HFF-Myc (cell line): ENCODE measurements at places on chromosomes 12 and 14.

GRCh38 chr14:89688507-89689211, 265.9 kb downstream of the EFCAB11 start:
- no peak for DNase-seq

GRCh38 chr12:47082796-47083621, 3.2 kb upstream of the AMIGO2 start:
- DNase-seq = peak; percentile 69

- DNase-seq = no peak
These were observed 36.4 kb downstream of the SPRING1 start for GRCh38 chr12:116701432-116701831.

DNA sequence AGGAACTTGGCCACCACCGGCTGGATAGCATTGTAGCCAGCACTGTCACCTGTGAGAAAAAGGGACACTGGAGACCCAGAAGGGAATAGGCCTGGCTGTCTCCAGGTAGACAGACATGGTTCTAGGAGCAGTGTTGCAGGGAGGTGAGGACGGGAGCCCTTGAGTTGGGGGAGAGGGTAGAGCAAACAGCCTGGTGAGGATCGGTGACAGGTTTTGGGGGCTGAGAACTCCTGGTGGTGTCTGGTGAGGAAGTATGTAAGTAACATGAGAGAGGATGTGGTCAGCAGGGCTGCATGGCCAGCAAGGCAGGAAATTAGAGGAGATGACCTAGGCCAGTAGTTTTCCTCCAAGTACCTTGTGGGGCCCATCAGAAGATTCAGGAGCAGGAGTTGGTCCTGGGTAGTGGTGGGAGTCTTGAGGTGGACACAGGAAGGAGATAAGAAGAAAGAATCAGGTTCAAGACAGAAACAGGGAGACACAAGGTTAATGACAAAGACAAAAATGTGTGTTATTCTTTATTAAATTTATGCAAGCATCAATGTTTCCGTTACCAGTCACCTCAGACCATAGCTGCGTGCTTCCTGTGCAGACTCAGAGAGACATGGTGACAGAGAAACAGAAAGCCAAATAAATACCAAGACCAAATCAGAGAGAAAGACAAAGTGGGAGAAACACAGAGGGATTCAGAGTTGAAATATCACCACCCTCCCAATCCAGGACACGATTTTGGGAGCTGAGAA, at the start of gene ARHGAP9:
ARHGAP9 (minus strand) TSS at position 491 of the 740 bp plus-strand sequence; CDS start at position 31, 460 bp downstream.
- DNase-seq = no peak

GRCh38 chr14:24262821-24263733, at the start of gene TGM1:
TSS of gene TGM1 (minus strand) at chr14:24263177. CDS start at chr14:24262352, 825 bp downstream.
- DNase-seq = no peak

DNA sequence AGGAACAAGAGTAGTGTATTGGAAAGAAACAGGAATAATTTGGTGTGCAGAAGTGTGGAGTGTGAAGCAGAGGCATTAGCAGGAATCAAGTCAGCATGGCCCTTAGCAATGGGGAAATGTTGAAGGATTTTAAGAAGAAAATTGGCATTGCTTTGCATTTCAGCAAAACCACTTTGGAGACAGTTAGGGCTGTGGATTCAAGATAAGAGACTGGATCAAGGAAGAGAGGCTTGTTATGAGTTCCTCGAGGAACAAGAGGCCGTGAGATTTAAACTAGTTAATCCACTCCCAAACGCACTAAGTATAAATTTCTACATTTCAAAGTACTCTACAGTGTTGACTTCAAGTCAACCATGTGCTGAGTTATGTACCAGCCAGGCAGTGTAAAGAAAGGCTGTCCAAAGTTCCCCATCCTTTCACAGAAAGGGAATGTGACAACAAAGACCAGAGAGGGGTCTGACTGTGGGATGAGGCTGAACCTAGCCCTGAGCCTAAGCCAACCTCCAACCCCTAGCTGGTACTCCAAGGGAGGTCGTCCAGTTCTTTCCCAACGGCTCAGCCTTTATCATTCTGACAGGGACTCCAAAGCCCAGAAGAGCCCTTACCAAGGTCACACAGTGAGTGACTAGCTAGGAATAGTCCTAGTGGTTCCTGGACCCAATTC, 91.2 kb upstream of the BMP4 start:
- DNase-seq = no peak

DNA sequence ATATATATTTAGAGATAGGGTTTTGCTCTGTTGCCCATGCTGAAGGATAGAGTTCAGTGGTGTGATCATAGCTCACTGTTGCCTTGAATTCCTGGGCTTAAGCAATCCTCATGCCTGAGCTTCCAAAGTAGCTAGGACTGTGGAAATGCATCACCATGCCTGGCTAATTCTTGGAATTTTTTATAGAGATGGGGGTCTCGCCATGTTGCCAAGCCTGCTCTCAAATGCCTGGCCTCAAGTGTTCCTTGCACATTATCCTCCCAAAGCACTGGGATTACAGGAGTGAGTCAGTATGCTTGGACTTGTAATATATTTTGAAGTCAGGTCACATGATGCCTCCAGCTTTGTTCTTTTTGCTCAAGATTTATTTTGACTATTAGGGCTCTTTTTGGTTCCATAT, 178.0 kb downstream of the RPAP3 start:
- no peak for DNase-seq

DNA sequence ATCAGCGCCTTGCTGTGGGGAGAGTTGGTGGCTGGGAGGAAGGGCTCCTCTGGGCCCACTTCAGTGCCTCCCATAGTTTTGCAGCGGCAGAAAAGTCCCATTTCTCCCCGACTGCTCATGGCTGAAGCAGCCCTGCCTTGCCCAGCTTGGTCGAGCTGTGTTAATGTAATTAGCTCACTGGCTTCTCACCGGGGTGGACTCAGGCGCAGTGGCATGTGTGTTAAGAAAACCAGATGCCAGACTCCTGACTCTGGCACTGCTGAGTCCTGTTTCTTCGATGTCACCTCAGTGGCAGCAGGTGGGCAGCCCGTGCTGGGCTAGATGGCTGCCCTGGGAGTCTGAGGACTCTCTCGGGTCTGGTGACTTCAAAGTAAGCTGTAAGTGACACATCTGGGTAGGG, 47.4 kb downstream of the CHST11 start:
- no peak for DNase-seq

DNA sequence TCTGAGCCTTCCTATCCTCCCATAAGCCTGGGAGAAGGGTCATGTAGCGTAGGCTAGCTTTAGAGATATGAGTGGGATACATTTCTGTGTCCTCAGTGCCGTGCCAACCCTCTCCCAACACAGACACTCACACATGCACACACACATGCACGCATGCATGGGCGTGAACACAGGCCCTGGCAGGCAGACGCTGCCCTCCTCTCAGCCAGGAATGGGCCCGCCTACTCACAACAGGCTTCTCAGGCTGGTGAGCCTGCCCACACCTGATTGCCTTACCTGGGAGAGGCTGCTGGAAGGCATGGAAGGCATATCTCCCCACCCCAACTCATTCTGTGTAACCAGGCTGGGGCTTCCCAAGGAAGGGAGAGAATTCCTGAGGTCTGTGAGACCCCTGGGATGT, 12.8 kb upstream of the ACVR1B start:
- no peak for DNase-seq

- no peak for DNase-seq
These were observed 3.7 kb downstream of the PSMB11 start for GRCh38 chr14:23045419-23046357.

- no peak for DNase-seq
These were observed 1.1 kb upstream of the CCDC196 start for GRCh38 chr14:66485029-66485428.

GRCh38 chr12:47247418-47247817, 167.7 kb upstream of the AMIGO2 start:
- no peak for DNase-seq

GRCh38 chr14:94483071-94483451, 7.1 kb upstream of the SERPINA9 start:
- no peak for DNase-seq

- no peak for DNase-seq
These were observed 9.6 kb upstream of the SMARCC2 start for GRCh38 chr12:56198836-56199235.

DNA sequence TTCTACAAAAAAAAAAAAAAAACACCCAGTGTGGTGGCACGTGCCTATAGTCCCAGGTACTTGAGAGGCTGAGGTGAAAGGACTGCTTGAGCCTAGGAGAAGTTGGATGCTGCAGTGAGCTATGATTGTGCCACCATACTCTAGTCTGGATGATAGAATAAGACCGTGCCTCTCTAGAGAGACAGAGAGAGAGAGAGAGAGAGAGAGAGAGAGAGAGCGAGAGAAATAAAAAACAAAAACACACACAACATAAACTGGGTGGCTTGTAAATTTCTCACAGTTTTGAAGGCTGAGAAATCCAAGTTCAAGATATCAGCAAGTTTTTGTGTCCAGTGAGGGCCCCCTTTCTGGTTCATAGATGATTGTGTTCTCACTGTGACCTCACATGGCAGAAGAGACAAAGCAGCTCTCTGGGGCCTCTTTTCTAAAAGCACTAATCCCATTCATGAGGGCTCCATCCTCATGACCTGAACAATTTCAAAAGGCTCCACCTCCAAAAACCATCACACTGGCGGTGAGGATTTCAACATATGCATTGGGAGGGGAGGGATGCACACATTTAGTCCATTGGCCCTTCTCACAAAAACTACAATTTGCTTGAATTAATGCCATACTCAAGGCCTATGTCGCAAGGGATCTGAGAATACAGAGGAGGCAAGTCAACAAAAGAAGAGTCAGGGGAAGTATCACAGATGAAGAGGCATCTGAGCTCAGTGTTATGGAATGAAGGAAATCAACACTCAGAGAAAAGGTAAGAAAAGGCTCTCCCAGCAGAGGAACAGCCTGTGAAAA, 94.9 kb downstream of the PPM1H start:
- DNase-seq = no peak

DNA sequence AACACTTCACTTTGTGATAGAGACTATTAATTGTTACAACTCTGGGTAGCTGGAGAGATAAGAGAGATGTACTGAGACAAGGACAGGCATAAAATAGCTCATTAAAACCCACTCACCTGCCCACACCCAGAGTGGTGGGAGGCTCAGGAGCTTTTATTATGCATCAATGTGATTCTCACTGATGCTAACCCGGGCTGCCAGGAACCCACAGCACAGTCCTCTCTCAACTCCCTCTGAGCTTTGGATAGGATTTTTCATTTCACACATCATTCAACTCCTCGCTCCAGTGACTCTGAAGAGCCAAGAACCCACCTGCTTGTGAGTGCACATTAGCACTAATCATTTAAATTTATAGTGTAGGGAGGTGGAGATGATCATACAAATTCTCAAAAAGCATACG, 827.9 kb downstream of the FLRT2 start:
- DNase-seq = no peak

GRCh38 chr14:61647704-61648103, 47.6 kb upstream of the HIF1A start:
- DNase-seq = no peak

DNA sequence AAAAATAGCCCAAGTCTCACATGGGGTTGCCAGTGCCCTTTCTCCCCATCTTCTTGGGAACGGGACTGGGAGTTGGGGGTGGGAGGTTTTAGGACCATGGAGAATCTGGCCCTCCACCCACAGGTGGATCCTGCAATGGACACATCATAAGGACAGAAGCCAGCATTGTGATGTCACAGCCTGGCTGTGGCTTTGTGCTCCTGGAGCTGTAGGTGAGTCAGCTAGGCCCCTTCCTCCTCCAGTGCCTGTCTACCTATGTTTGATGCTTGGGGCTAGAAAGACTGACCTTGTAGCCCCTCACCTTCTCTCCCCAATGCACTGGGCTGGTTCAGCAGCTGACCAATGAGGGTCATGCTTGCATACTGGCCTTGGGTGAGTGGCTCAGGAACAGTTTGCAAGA, at the start of gene CCDC197:
CCDC197 (plus strand) TSS at position 220 of the 400 bp plus-strand sequence. CDS start 831 bp downstream, outside the sequence.
- DNase-seq = no peak

GRCh38 chr12:116876151-116876869, 4.9 kb downstream of the HRK start:
- no peak for DNase-seq

GRCh38 chr12:66756631-66757030, 77.8 kb upstream of the GRIP1 start:
- no peak for DNase-seq

GRCh38 chr12:85740186-85740585, 96.0 kb downstream of the RASSF9 start:
- no peak for DNase-seq

- DNase-seq = no peak
These were observed 81.5 kb downstream of the ETV6 start for GRCh38 chr12:11731042-11731357.

GRCh38 chr14:26415618-26416123, 182.2 kb downstream of the NOVA1 start:
- DNase-seq = no peak

DNA sequence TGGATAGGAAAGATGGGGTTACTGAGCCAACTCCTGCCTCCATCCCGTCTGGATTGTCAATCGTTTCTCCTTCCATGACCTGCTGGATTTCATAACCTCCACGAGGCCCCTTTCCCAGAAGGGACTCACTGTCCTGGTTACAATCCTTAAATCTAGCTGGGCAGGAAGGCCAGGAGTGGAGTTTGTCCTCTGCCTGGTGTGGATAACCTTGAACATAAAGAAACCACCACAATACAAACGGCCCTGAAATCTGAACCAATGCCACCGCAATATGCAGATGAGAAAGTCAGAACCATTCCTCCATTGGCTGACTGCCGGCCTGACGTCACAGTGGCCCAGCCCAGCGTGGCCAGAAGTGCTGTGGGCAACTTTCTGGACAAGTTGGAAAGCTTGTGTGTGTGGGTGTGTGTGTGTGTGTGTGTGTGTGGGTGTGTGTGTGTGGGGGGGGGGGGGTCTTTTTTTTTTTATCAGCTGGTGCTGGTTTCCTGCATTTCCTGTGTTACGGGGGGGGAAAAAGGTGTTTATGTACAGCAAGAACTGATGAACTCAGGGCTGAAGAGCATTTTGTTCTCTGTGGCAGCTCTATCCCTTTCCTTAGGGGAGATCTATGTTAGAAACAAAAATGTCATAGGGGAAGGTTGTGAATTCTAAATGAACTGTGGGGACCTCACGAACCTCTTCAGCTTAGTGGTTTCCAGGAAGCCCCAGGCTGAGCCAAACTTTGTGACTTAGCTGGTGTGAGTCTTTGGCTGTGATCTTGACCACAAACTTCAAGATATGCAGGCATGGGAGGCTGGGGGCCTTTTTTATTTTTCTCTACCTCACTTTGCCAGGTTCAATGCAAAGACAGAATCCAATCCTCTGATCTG, 81.6 kb upstream of the MED13L start:
- DNase-seq = peak; percentile 94

DNA sequence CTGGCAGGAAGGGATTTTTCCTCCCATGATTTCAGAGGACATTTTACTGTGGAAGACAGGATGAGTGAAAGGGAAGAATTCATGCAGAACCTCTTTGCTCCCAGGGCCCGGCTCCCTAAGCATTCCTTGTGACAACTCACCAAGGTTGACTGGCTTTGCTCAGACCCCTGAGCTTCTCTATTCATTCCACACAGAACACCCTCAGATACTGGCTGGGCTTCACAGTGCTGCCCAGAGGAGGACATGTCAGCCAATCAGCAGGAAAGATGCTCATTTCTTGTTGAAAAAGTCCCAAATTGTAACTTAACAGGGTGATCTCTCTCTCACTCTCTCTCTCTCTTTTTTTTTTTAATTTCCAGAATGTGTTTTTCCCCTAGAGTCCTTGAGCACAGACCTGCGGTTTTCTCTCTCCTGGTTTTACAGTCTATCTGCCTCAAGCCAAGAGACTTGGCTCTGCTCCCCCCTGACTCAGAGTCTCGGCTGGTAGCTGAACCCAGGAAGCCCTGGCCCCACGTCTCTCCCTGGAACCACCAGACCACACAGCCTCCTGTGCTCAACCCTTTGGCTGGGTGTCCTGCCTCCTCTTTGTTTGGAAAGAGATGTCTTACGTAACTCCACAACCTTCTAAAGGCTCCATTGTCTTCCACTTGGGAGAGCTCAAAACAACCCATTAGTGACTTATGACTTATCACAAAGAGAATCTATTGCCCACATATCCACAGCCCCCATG, 43.9 kb downstream of the SSPN start:
- peak; percentile 22 for DNase-seq

- DNase-seq = no peak
These were observed 15.6 kb downstream of the HIP1R start for GRCh38 chr12:122850695-122851350.
